ENCODE measurements at places on chromosomes 12 and 14.

DNA sequence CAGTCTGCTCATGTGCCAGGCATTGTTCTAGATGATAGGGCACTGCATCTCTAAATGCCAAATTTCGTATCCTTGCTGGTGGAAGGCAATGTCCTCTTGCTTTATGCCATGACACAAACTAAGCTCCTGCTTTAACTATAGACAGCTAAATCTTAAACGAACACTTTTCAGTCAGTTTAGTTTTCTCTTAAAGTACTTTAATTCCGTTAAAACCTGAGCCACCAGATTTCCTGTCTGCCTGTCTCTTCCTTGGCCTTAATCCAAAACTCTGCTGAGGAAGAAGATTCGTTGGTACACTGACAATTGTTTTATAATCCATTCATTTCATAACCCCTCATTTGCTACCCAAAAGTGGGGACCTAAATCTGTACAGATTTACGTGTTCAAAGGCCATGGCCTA is 194.4 kb upstream of the BCL2L14 start:
- DNase-seq, result no peak

GRCh38 chr14:101595887-101596721 is 34.8 kb downstream of the DIO3 start:
- no peak for DNase-seq

DNA sequence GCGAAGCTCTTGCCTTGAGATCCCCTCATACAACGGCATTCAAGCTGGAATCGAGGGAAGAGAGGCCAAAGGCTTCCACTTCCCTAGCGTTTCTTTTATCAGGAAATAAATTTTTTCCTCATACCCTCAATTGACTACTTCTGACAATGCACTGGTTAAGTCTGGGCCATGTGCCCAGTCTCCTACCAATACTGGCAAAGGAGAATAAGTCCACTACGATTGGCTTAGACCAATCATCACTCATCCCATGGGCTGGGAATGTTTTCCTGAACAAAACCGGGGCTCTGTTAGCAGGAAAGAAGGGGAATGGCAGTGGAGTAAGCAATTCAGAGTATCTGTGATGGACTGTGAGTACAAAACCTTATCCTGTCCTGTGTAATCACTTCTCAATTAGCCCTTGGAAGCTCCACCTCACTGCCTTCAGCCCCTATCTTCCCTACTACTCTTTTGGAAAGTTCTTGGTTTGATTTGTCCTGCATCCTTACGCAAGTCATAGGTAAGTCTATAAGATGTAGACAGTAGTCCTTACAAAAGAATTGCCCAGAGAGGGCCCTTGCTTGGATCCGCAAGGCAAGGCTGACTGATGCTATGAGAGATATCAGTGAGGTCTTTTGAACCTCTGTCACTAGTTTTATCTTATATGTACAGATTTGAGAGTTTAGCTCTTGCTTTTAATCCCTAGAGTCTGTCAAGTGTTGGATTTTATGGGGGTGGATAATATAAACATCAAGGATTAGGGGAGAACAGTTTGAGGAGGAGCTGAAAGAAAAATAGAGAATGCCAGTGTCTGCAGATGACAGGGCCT is 36.3 kb upstream of the CDK17 start:
- DNase-seq, result no peak

GRCh38 chr14:34592623-34593022 is 37.3 kb downstream of the SNX6 start:
- no peak for DNase-seq

GRCh38 chr14:72543341-72543740 is 350.6 kb downstream of the DPF3 start:
- no peak for DNase-seq

DNA sequence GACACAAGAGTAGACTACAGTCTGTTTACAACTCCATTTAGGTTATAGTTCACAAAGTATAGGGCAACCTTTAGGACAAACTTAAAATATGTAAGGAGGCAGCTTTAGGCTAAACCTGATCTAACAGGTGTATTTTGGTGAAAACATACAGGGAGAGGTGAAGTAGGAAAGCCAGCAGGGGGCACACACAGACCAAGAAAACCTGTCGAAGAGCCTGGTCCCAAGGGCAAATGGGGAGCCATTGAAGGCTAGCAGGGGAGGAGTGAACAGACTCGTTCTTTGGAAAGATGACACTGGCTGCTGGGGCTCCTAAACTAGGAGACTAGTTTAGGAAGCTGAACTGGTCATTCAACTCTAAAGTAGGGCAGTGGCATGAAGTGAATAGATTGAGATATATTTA is 138.8 kb upstream of the WSCD2 start:
- peak; percentile 8 for DNase-seq

DNA sequence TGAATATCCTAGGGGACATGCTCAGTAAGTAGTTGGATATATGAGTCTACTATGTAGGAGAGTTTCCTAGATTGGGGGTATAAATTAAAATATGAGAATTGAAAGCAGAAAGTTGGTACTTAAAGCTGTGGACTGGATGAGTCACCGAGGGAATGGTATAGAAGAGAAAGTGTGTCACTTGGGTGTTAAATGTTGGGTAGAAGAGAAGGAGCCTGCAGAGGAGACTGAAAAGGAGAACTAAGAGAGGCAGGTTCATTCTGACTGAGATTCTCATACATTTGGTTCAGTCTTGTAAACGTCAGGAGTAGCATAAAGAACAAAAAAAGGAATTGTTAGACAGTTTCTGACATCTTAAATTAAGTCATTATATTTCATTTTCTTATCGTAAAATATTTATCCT is 19.9 kb downstream of the LRRC9 start:
- DNase-seq, result no peak

DNA sequence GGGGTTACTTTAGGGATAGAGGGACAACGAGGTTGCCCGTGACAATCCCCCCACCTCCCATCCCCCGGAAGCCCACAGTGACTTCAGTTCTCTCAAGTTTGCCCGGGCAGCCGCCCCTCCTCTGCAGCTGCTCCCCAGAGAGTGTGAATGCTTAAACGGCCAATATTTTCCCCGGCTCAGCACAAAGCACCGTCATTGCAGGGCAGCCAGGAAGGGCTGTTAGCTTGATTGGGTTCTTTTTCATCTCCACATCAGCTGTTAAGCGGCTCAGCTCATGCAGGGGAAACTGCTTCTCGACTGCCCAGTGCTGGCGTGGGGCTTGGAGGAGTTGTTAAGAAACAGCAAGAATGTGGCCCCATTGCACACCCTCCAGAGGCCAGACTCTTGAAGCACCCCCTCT is 120.5 kb upstream of the NCOR2 start:
- DNase-seq, result no peak

- DNase-seq, result no peak
These were observed 20.4 kb downstream of the GALNT9 start for GRCh38 chr12:132308853-132309595.

GRCh38 chr12:86254399-86255107 is 1.6 kb downstream of the MGAT4C start:
- no peak for DNase-seq

- DNase-seq, result peak; percentile 83
These were observed 106.8 kb downstream of the ZFC3H1 start for GRCh38 chr12:71556875-71557274.

- no peak for DNase-seq
These were observed 55.5 kb downstream of the ESR2 start for GRCh38 chr14:64238631-64239030.

All from mammary epithelial cell (primary cell).